D721Med (cell line): ENCODE measurements at places on chromosomes 7 and 10.

DNA sequence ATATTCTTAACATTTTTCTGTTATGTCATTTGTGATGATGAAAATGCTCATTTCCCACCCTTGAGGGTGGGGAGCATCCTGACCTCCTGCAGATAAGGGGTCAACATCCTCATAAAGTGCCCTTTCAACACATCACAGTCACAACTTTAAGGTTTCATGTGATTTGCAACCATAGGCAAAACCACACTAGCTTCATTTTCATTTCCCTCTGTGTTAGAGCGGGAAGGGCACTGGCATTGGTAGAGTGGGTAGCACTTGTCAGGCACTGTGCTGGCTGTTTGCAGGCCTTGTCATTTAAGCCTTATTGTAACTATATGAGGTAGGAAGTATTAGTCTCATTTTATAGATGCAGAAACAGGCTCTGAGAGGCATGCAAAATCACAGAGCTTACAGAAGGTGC, 39.8 kb downstream of the PSMC2 start:
- DNase-seq: no peak

DNA sequence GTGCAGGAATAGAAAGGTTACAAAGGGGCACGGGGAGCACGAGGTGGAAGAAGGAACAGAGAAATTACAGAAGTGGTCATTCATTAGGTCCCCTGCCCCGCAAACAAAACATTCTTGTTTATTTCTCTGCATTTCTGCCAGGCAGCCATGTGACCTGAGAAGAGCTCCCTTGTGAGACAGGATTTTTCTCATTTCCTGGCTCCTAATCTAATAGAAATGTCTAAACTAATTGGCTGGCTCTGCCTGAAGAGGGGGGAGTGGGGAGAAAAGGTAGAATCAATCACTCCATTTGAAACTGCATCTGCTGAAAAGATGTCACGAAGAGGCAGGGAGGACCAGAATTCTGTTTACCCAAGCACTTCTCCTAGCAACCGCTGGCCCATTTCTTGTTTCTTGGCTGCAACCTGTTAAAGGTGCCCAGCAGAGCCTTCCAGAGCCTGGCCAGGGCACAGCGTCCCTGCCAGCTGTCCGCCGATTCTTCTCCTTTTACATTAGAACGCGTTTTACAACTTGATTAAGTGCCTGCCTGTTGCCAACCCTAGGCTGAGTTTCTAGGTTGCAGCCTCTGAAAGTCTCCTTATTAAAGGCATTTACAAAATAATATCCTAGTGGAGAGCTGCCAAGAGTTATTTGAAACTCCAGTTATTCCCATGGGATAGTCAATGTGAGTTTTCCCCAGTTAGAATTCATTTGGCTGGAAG, 1227.6 kb downstream of the TYW1 start:
- DNase-seq: no peak

GRCh38 chr7:127782654-127783559, 130.9 kb downstream of the SND1 start:
- DNase-seq: no peak

- DNase-seq: no peak
These were observed 16.3 kb upstream of the ZMIZ1 start for GRCh38 chr10:79052291-79053080.

- DNase-seq: no peak
These were observed 6.1 kb upstream of the SAR1A start for GRCh38 chr10:70176441-70176840.

DNA sequence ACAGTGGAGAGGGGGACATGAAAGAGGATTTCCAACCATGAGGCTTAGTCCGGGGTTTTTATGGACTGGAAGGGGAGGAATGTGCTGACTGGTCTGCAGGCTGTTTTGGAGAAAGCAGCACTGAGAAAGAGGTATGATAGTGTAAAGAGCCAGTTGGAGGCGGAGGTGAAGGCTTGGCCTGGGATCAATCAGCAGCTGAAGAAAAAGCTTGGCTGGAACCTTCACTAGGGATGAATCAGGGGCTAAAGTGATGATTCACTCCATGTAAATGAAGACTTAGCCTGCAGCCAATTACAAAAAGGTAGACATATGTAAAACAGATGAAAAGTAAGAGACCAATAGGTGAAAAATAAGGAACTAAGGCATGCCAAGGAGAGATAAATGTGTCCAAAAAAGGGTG, 1382.6 kb downstream of the GATA3 start:
- DNase-seq: no peak
